Colonic mucosa (tissue), 4 donors: ENCODE measurements at places on chromosomes 13 and 19. TPM values are rescaled to one million over a fixed set of nuclear protein-coding genes. Genes with fewer than 3 reads are reported as not detected.

Gene ZNF677
- 7.1 TPM for total RNA-seq

GRCh38 chr13:109547942-109548341, 238.4 kb downstream of the IRS2 start:
- no peak for DNase-seq

DNA sequence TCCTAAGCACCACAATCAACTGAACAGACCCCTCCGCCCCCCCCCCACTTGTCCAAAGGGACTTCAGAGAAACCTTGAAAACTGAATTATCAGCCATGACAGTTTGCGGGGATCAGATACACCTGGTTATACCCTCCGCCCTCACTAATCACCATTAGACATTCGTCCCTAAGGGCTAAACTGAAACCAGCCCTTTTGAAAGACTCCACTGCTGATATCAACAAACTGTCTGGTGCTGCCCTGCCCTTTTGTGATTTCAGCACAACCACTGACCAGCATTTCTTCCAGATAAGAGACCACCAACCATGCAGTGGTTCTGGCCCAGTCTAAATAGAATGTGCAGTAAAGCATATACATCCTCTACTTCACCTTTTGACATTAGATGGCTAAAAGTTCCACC, 1422.9 kb downstream of the EFNB2 start:
- DNase-seq, result no peak

DNA sequence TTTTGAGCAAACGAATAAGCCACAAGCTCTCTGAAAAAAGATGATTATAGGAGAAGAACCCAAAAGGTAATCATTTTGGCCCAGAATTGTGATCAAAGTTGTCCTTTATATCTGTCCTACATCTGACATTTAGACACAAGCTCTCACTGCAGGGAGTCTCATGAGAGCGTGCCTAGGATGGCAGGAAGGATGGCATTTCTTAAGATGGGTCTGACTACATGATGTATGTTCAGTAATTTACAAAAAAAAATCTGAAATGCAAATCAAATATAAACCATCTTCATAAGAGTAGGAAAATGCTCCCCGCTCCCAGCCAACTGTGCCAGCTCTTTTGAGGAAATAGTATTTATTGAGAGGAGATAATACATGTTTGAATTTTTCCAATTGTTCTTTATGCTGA, 81.0 kb upstream of the MBNL2 start:
- DNase-seq, result no peak

Gene EPSTI1
- total RNA-seq, result 5.4 TPM
